ENCODE measurements at places on chromosomes 11 and 22.
A peak's percentile ranks its signal among the peaks of the same experiment; 100 is the strongest.

DNA sequence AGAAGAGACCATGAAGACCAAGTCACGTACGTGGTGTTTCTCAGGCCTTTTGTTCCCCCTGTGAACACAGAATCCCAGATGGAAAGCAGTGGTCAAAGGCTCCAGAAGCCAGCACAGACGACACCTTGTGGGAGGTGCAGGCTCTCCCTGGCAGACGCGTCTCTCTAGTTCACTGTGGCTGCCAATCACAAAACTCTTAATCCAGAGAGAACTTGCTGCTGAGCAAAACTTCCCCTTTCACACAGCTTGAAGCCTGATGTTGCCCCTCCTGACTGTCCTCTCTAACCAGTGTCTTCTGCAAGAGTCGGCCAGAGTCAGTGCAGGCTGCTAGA lies 67.1 kb downstream of the PIWIL3 start:
- no peak for DNase-seq

DNA sequence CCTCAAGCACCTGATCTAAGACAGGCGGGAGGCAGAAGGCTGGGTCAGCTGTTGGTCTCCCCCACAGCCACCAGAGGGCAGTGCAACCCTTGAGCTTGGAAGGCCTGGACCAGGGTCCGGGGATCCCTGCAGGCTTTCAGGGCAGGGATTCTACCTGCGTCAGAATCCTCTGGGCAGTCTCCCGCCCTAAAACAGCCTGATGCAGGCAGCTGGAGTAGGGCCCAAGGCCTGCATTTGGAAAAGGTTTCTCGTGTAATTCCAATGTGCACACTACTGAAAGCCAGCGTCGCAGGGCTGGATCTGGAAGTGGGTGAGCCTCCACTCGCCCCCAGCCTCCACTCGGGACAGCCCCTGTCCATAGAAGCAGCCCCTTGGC lies 31.8 kb downstream of the BID start:
- DNase-seq, result peak; percentile 93

GRCh38 chr11:5500393-5500801 lies 9.4 kb downstream of the UBQLN3 start:
- no peak for DNase-seq

- no peak for DNase-seq
Observed at GRCh38 chr22:41092847-41093411, 537 bp downstream of the EP300 start.

GRCh38 chr22:48783821-48784266 lies 1043.8 kb downstream of the BRD1 start:
- no peak for DNase-seq

- peak; percentile 30 for DNase-seq
Observed at GRCh38 chr11:112345706-112346105, 85.0 kb upstream of the PLET1 start.

- peak; percentile 75 for DNase-seq
Observed at GRCh38 chr11:61890529-61891330, 615 bp downstream of the FADS3 start.

- DNase-seq, result no peak
Observed at GRCh38 chr11:109606256-109606655, 184.3 kb downstream of the C11orf87 start.

DNA sequence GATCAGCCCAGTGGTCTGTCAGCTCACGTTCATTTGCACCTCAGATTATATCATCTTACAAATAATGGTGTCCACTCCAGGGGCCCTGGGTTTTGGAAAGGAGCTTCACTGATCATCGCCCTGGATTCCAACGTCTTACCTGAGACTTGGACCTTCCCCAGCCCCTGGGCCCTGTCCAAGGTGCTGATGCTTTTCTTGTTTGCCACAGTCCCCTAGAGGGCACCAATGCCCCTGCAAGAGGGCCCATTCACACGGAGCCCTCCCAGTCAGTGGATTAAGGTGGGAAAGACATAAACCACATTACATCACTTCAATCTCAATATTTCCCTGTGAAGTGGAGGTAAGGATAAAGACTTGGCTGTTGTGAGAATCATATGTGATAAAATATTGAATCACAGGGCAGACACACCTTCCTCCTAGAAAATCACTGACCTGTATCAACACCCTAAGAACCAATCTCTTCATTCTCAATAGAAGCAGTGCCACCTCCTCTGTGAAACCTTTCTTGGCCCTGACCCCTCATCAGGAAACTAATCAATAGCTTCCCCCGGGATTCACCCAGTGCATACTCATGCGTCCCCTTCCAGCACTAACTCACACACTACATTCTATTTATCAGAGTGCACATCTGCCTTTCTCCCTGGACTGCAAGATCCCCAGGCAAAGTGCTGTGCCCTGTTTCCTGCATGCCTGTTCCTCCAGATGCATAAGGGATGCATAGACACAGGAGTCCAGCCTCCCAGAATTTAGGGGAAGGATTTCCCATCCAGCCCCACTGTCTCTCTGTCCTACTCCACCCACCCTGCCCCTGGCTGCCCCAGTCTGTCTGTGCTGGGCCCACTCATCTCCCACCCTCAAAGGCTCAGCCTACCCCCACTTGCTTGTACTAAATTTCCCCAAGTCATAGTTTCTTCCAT lies 167.0 kb downstream of the BUD13 start:
- peak; percentile 53 for DNase-seq

DNA sequence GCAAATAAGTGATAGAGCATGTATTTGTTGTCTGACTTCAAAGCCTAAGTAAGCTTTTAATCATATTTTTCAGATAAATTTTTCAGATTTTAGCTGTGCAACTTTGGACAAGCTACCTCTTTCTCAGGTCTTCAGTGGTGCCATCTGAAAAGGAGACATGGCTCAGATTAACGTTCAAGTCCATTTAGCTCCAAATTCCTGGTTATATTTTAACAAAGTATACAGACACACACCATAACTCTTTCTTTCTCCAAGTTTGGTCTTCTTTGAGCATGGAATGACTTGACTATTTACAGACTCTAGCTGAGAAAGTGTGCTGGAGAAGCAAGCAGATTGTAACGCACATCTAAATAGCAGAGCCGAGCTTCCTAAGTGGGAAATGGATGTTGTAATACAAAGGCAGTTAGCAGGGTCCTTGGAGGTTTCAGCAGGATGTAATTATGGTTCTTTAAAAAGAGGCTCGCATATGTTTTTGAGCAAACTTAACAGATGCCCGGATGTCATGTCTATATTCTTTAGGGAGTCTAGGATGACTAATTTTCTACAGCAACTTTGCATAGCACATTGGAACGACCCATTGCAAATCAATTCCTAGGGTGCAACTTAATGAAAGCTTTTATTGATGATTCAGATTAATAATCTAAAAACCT lies 128.1 kb upstream of the E2F8 start:
- DNase-seq, result no peak

DNA sequence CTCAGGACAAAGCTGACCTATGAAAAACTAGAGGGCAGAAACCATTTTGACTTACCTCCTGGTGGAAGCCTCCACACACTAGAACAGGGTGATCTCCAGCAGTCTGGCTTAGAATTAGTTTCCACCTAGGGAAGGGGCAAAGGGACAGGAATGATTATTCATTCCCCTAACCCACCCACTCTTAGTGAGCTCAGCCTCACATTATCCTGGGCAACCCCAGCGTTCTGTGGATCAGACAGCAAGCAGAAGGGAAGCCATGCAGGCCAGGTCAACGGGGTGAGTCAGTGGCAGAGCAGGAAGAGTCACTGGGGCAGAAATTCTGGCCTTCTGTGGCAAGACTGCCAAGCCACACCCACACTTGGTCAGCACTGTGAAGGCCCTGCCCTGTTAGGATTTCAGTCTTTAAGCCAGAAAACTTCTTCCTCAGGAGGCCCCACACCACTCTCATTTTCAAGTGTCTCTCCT lies 10.5 kb downstream of the NUMA1 start:
- no peak for DNase-seq

GRCh38 chr11:87819151-87819550 lies 356.1 kb downstream of the RAB38 start:
- DNase-seq, result no peak

GRCh38 chr11:89502301-89502700 lies 11.1 kb upstream of the NOX4 start:
- no peak for DNase-seq

GRCh38 chr11:1656670-1657069 lies 27.1 kb downstream of the KRTAP5-5 start:
- no peak for DNase-seq

- DNase-seq, result no peak
Observed at GRCh38 chr22:30027791-30028190, 52.5 kb upstream of the HORMAD2 start.

DNA sequence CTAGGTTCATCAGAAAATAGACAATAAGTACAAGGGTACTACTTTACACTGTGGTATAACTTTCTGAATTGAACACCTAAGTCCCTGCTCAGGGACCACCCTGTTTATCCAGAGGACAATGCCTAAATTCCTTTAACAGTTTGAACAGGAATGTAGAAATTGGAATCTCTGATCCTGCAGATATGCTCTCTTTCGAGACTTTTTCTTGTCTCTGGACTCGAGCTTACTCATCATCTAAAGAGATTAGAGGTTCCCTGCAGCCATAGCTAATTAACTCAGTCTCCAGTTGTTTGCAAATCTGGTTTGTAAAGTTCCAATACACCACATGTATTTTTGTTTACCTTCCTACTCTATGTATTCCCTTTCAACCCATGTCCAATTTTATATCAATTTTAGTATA lies 1.0 kb downstream of the HOATZ start:
- DNase-seq, result no peak

DNA sequence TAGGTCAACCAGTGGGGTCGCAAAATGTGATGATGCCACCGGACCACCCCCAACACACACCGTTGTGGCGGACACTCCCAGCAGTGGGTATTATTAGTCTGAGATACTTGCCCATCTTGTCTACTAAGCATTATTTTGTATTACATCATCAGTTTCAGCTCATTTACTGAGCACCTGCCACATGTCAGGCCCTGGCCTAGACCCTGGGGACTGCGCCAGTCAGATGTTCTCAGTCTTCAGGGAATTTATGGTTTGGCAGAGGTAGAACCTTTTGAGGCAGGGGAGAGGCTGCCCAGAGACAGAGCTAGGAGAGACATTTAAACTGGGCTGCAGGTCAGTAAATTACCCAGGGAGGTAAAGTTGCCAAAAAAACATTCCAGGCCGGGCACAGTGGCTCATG lies 43.1 kb upstream of the GCAT start:
- no peak for DNase-seq

DNA sequence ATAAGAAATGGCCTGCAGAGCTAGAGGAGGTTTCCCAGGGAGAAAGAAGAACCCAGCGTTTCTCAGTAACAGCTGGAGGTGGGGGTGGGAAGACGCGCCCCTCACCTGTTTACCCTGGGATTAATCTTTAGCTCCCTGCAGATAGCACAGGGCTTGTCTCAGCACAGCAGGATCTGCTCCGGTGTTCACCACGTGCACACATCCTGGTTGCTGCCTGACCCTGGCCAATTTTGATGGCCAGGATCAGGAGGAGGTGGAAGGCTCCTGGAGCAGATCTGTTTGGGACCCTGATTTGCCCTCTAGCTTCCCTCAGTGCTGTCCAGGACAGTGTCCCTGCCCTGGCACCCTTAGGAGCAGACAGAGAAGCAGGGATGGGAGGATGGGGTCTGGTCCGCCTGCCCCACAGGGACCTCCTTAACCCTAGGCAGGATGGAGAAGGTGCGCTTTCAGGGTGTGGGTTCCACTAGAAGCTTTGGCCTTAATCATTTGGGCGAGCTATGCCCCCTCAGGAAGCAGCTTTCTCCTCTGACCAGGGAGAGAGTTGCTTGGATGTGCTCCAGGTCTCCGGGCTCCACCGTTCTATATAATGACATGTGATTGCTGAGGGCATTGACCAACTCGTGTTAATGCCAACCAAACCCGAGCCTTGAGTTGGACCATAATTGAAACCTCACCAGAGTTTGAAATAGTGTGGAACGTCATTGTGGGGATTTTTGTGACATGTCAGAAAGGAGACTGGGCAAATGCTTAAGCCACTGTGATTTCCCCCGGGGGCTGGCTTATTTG lies 19.3 kb downstream of the UPB1 start:
- DNase-seq, result no peak

DNA sequence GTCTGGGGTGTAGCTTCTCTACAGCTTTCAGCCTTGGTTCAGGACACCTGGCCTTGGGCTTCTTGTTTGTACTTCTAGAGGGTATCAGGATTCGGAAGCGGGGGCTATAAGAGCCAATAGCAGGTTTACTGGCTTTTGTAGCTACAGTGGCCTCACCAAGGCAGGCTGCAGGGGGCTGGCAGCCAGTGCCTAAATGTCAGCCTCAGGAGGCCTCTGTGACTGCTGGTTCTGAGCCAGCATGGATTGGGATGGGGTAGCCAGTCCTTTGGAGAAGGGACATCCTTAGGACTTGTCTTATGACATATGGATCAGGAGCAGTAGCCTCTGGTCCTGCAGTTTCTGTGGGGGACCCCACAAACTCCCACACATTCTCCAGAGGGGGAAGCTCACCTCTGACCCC lies 29.9 kb downstream of the EIF3F start:
- no peak for DNase-seq

GRCh38 chr11:66473608-66474515 lies 6.4 kb upstream of the DPP3 start:
- no peak for DNase-seq
